ENCODE measurements at places on chromosomes 16 and 17. TPM values are rescaled to one million over a fixed set of nuclear protein-coding genes. Genes with fewer than 3 reads are reported as not detected.

CPHXL gene
- polyA plus RNA-seq: not detected

RNU2-1 gene
- not detected for polyA plus RNA-seq

ELAC2 gene
- 109 TPM for polyA plus RNA-seq

SLFN12L gene
- polyA plus RNA-seq: not detected

EVPL gene
- 13.9 TPM for polyA plus RNA-seq

SLC5A11 gene
- 0.30 TPM for polyA plus RNA-seq

CCDC144A gene
- polyA plus RNA-seq: 2.5 TPM

EPX gene
- polyA plus RNA-seq: not detected

DNA sequence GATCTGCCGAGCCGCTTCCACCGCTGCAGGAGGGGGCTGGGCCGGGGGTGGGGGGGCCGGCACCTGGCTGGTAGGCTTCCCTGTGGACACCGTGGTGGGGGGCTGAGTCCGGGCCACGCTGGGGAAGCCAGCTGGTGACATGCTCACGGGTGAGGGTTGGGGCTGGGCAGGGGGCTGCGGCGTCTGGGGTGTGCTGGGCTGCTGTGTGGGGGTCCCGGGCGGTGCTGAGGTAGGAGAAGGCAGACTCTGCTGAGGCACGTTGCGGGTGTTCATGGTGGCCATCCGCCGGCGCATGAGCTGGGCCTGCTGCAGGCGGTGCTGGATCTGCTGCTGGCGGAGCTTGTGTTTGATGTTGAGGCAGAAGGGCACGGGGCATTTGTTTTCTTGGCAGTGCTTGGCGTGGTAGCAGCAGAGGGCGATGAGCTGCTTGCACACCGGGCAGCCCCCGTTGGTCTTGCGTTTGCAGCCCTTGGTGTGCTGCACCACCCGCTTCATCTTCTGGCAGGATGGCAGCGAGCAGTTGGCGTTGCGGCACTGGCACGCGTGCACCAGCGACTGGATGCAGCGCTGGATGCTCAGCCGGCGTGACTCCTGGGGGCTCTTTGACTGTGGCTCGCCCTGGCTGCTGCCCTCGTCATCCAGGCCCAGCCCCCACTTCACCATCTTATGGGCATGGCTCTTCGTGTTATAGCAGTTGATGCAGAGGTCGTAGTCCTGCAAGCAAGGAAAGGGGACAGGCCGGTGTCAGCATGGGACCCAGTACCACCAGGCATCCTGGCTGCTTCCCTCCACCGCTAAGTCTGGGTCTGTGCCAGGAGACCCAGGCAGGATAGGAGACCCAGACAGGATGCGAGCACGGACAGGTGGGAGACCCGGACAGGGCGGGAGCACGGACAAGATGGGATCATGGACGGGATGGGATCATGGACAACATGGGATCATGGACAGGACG lies 12.1 kb upstream of the TRAP1 start:
- DNase-seq: no peak

GRCh38 chr17:3867606-3868005 lies 21.6 kb upstream of the NCBP3 start:
- DNase-seq: no peak

DNA sequence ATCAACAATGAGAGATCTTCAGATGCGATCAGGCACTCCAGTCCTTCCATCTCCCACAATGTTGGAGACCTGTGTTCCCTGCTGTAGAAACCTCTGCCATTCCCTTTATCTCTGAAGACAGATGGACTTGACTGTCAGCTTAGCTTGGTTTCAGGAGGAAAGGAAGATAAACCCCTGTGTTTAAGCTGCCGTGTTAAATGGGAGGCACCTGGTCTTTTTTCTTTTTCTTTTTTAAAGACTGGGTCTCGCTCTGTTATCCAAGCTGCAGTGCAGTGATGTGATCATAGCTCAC lies 63.1 kb downstream of the USP22 start:
- no peak for DNase-seq

GRCh38 chr16:10181196-10182162 lies 749 bp downstream of the GRIN2A start:
- peak; percentile 62 for DNase-seq

- no peak for DNase-seq
Observed at GRCh38 chr16:25172831-25173230, 43.9 kb upstream of the AQP8 start.

DNA sequence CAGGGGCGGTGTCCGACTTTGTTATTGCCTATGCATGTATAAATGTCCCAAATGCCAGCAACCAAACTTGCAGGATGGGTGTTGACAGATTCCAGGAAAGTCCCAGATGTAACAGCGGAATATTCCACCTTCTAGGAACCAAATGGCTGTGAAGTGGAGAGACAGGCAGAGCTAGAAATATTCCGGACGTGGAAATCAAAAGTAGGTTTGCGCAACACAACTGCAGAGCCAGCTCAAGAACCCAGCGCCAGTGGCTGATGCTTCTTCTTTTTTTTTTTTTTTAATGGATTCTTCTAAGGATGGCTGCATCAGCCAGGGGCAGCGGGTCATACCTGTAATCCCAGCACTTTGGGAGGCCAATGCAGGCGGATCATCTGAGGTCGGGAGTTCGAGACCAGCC lies 601.7 kb downstream of the MAF start:
- no peak for DNase-seq

GRCh38 chr17:39863244-39863917 lies 731 bp downstream of the IKZF3 start:
- DNase-seq: no peak

GRCh38 chr16:23581764-23582163 lies 14.4 kb downstream of the NDUFAB1 start:
- DNase-seq: no peak

DNA sequence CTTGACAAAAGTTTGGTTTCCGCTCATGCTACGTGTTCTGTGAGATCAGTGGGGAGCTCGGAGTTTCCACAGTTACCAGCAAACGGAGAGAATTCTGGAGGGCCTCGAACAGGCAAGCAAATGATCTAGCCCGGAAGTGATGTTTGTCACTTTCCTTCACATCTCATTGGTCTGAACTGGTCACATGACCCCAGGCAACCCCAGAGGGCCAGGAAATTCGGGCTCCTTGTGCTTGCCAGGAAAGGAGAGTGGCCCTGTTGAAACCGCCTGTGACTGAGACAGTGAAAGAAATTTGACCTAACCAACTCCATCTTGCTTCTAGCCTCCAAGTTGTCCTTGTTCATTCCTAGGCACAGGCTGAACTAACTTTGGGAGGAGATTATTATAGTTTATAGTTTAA lies 23.0 kb downstream of the SPPL2C start:
- no peak for DNase-seq

- DNase-seq: peak; percentile 15
Observed at GRCh38 chr17:15392326-15392741, 50.9 kb upstream of the TEKT3 start.

DNA sequence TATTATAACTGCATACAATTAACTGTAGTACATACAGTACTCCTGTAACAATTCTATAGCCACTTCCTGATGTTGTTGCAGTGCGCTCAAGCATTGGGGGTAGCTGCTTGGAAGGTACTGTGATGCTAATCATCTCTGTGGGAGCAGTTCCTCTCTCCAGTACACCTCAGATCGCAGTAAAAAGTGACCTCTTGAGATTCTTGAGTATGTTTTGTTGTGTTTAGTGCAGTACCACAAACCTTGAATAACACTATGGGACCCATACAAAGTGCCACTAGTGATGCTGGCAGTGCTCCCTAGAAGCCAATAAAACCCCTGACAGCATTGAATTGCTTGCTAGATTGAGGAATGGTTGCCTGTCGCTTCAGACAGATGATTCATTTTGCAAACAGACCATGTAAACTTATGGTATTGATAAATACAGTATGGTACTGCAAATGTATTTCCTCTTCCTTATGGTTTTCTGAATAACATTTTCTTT lies 193.0 kb downstream of the SPECC1 start:
- no peak for DNase-seq

GRCh38 chr16:1525871-1526607 lies 7.4 kb upstream of the TMEM204 start:
- DNase-seq: no peak

GRCh38 chr17:21034340-21035235 lies 8.2 kb downstream of the USP22 start:
- DNase-seq: no peak

- DNase-seq: no peak
Observed at GRCh38 chr16:58343562-58343961, 48.7 kb upstream of the GINS3 start.

GRCh38 chr17:16444258-16444886 lies 29.0 kb downstream of the TRPV2 start:
- peak; percentile 37 for DNase-seq

DNA sequence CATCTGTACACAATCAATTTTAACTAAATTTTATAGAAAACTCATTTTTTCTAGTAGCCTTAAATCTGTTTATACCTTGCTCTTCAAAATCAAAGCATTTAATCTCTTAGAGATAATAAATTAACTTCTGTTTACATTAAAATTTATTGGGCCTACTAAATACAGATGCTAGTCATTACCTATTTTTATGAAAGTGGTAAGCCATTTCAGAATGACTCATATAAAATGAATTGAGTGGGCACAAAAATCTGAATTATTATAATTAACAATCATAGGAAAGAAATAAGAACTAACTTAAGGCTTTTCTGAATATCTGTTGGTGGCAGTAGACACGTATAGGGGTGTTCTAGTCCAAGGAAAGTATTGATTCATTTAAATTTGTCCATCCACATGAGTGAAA lies 157.9 kb downstream of the KCNJ2 start:
- no peak for DNase-seq

DNA sequence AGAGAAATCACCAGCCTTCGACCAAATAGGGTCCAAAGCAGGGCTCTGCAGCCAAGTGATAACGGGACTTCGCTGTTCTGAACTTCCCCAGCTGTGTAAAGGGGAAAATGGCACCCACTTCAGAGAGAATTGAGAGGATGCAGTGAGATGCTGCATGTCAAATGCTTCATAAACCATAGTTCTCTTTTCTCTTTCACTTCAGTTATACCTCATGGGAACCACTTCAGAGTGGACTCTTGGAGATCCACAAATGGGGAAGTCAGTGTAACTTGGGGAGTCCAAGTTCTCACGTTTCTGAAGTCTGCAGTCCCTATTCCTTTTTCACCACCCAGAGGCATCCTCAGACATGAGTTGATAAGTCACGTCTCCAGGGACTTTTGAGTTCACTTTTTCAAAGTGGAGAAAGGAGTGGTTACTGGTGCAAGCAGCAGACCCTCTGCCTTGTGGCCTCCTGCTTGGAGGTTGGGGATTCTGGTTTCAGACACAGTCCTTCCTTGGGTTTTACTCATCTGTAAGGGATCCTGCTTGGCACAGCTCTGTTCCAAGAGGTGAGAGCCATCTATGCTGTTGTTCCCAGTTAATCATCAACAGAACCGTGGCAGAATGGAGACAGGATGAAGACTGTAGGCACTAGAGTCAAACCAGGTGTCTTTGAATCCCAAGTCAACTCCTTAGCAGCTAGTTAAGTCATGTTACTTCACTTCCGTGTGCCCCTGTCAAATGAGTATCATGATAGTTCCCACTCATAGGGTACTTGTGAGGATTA lies 123.4 kb upstream of the NOL11 start:
- DNase-seq: no peak

DNA sequence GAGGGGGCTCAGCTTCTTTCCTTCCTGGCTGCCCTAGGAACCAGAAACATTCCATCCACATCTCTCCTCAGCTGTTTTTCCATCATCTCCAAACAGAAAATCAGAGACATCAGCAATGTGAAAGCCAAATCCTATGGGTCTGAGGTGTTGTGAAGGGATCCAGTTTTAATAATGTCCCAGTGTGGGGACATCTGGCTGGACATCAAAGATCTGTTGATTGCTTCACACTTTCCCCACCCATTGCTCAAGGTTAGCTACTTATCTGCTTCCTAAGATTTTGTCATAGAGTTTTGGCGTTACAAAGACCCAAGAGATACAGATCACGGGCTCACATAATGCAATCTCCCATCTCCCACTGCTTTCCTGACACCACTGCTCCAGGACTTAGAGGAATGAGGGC lies 47.8 kb upstream of the AXIN2 start:
- DNase-seq: no peak

DNA sequence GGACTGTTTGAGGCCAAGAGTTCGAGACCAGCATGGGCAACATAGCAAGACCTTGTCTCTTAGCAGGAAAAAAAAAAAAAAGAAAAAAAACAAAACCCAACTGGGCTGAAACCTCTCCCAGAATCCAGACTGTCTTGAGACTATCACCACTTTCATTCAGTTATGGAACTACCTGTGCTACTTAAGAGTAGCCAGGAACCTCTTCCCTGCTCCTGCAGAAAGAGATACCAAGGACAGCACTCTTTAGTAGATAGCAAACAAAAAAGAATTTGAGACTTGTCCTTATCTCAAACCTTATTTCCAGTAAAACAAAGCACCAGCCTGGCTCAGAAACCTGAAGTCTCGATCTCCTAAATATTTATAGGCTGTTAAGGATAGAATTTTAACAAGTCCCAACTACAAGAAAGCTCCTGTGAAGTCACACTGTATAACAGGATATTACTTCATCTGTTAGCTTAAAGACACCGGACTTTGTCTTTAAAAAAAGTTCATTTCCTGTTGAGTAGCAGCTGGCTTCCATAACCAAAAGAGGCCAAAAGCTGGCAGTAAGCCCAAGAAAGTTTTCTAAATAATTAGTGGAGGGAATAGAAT lies 5.1 kb downstream of the CDR2 start:
- DNase-seq: peak; percentile 40

DNA sequence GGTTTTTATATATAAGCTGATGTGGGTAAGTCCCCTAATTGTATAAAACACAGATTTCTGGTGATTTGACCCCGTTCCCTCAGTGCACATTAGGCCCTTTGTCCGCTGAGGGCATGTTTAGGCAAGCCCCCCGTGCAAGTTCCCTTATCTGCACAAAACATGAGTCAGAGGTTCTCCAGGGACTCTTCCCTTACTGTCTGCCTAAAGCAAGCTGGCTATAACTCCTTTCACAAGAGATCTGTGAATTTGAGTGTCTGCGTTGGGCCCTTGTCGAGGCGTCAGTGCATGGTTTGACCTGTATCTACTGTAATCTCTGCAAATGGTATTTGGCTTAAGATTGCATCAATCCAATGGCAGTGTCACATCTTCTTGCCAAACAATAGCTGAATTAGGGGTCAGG lies 712.8 kb downstream of the CDH8 start:
- DNase-seq: no peak

DNA sequence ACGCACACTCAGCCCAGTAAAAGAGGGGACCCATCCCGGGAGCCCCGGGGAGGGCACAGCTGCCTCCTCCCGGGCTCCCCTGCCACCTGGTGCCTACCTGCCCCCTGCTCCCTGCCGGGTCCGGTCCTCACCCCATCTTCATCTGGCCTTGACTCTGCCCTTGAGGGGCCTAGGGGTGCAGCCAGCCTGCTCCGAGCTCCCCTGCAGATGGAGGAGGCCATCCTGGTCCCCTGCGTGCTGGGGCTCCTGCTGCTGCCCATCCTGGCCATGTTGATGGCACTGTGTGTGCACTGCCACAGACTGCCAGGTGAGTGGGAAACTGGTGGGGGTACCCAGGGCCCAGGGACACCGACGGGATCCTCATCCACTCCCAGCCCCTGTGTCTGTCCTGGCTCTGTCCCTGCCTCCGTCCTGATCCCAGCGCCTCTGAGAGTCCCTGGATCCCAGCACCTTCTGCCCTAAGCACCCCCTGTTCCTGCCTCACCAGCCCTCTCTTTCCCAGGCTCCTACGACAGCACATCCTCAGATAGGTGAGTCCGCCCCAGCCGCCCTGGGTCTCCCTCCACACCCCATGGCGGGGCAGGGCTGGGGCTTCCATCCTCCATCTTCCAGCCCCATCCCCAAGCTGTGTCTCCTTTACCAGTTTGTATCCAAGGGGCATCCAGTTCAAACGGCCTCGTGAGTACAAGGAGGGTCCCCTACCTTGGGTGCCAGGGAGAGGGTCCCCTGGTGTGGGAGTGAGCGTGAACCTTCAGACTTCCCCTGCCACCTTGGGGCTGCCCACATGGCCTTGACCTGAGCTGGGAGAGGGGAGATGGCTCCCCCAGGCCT lies 574 bp downstream of the LAT start:
- DNase-seq: no peak

All from A549 (cell line).